ENCODE measurements at places on chromosomes 11 and 22.

DNA sequence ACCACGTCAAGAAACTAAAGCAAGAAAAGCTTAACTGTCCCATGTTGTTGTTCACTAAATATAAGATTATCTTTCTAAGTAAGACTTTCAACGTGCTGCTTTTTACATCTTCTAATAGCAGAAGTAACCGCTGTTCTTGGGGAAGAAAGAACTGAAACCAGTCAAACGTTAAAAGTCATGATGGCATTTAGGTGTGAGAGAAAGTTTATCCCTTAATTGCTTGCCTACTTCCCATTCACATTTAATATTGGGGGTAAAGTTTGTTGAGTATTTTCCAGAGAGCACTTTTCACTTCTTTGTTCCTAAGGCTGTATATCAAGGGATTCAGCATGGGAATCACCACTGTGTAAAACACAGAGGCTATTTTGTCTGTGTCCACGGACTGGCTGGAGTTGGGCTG is 970 bp downstream of the OR5B21 start:
- no peak for DNase-seq

DNA sequence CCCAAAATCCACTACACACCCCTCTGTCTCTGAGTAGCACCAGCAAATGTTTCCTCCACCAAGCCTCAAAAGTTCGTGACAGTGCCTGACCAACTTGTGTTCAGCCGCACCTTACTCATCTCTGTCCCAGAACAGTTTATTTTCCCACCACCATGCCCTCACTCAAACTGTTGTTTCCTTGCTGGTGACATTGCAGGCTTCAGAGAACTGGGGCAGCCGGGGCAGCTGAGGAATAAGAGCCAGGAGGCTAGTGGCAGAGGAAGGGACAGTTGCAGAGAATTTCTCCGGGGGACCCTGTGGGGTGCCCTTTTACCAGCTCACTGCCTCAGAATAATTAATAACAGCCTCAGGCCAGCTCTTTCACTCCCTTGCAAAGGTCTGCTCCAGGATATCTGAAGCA is 709 bp upstream of the KCNE3 start:
- no peak for DNase-seq

DNA sequence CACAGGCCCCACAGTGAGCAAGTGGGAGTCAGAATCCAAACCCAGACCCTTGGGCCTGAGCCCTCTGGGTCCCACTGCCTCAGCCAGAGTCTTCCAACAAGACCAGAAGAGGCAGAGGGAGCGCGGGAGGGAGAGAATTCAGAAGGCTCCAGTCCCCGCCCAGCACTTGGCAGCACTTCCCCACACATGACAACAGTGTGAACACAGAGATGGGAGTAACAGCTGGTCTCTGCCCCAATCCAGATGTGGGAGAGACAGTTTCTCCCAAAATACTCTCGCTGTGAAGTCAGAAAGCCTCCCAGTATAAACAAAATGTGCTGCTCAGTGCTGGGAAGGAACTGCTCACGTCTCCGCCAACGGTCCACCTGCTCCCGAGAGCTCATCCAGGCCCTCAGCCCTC is 219.9 kb downstream of the MN1 start:
- no peak for DNase-seq

- DNase-seq: no peak
These were observed 30.1 kb downstream of the SMCO4 start for GRCh38 chr11:93512949-93513667.

- peak; percentile 51 for DNase-seq
These were observed 102.1 kb downstream of the RASSF10 start for GRCh38 chr11:13110929-13111812.

GRCh38 chr11:130486987-130487923 is 38.8 kb downstream of the ADAMTS15 start:
- no peak for DNase-seq

DNA sequence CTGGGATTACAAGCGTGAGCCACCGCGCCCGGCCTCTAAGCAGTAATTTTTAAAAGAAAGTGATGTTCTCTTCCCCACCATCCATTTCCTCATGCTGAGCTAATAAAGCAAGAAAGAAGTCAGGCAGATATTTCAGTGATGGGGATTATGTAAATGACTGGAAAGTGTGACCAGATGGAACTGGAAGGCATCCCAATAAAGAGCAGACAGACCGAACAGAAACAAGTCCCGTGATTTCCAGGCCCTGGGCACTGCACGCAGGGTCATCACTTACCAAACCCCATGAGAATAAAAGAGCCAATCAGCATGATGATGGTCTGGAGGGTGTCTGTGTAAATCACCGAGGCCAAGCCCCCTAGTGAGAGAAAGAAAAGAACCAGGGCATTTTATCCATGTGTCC is 18.2 kb downstream of the SLC5A4 start:
- no peak for DNase-seq

DNA sequence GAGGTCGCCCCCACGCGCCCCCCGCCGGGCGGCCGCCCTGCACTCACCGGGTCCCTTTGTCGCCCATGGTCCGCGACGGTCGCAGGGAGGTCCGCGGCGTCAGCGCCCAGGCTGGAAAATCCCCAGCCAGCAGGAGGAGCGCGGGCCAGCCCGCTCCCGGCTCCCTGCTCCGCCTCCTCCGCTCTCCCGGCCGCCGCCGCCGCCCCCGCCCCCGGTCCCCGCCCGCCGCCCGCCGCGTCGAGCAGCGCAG is at the start of gene ARRB1:
Gene ARRB1, minus strand, starts transcription at position 121 of the 250 bp plus-strand sequence. Its CDS starts 54 bp downstream, at position 67.
- peak; percentile 70 for DNase-seq

DNA sequence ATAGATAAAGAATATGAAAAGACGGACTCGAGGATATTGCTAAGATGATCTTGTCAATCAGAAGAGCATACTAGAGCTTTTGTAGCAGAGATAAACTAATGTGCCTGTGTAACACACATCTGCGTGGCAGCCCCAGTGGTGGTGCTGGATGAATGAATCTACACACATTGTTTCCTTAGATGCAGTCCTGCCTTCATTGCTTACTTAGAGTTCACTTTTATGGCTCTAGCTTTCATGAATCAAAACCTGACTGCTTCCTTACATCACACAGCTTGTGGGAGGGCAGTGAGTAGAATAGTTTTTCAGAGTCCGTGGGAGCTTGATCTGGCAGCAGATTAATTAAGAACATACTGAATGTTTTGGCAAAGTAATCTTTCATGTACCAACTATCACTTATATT is 83.7 kb downstream of the EXT2 start:
- DNase-seq: no peak

DNA sequence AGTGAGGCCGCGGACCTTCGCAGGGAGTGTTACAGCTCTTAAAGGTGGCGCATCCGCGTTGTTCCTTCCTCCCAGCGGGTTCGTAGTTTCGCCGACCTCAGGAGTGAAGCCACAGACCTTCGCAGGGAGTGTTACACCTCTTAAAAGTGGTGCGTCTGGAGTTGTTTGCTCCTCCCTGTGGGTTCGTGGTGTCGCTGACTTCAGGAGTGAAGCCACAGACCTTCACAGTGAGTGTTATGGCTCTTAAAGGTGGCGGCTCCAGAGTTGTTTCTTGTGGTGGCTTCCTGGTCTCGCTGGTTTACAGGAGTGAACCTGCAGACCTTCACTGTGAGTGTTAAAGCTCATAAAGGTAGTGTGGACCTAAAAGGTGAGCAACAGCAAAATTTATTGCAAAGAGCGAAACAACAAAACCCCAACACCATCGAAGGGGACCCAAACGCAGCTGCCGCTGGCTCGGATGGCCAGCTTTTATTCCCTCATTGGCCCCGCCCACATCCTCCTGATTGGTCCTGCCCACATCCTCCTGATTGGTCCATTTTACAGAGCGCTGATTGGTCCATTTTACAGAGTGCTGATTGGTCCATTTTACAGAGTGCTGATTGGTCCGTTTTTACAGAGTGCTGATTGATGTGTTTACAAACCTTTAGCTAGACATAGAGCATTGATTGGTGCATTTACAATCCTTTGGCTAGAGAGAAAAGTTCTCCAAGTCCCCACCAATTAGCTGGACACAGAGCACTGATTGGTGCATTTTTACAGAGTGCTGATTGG is 1.2 kb upstream of the TMEM45B start:
- DNase-seq: no peak

DNA sequence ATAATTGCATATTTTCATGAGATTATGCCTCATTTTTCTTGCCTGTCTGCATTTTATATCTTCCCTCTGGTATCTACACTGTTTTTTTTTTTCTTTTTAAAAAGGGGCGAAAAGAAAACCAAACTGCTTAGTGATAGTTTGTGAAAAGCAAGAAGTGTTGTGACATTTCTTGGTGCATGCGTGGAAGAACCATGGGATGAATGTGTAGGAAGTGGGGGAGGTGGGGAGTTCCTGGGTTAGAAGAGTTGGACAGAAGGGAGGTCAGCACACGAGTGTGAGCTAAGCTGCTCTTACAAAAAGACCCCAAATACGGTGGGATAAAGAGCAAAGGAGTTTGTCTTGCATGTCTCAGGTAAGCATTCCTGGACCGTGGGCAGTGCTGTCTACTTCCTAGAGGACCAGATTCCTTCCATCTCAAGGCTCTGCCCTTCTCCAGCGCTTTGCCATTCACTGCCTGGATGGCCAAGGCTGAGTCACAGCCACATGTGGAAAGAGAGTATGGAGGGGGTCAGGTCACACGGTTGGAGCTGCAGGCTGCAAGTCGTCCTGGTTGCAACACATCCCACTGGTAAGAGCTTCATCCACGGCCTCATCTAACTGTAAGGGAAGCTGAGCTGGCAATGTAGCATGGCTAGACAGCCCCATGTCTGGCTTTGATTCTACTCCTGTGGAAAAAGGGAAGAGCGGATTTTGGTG is 300.6 kb downstream of the DDX10 start:
- no peak for DNase-seq

DNA sequence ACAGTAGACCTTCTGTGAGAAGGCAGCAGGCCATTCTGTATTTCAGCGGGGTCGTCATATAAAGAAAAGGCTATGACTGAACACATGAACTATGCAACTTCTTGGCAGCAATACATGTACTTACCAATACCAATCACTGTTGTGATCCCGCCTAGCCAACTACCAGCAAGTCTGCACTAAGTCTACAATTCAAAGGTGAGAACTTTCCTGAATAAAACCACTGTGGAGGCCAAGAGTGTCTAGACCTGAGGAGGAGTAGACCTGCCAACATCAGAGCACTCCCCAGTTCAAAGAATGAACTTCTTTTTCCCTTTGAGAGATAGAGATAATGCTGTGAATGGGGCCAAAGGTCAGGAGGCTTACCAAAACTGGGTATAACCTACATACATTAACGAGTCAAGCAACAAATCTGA is 108.2 kb downstream of the SIK3 start:
- DNase-seq: no peak

DNA sequence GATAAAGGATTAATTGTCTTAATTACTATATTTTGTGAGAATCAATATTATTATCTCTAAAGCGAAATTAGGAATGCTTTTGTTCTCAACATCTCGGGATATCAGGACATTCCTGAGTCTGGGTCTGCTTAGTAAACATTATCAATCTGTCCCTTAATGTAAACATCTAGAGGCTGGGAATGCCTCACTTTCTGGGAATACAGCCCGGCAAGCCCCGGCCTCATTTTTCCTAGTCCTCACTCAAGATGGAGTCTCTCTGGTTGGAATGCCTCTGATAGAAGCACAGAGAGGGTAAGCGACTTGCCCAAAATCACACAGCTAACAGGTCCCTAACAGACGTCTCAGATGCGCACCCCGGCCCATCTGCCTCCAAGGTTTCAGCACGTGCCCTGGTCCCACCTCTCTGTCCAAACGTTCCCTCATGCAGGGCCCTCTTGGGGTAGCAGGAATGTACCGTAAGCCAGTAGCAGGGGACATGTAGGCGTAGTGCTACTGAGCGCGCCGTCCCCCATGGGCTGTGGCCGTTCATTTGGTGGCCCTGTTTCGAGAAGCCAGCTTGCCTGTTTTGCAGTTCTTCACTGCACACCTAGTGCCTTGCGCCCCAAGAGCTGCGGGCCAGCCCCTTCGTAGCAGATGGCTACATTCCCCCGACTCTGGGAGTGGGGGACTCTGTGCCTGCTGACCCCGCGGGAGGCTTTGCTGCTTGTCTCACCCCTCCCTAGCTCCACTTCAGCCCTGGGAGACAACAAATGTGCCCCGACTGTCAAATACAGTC is 62.2 kb upstream of the FADD start:
- DNase-seq: no peak

DNA sequence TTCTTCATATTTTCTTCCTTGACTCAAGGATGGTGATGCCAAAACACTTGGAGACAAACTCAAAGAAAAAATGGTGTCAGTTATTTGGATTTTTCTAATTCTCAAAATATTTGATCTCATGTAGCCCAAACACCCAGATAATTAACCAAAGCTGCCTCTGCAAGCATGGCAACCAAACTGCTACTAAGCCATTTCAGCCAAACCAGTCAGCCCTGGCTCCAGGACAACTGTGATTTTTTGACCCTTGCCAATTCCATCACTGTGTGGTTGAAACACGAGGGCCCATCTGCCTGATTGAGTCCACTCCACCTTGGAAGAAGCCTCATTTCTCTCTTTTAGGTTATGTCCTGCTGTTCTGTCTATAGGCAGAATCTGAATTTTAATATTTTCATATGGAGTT is 277.4 kb downstream of the BLID start:
- no peak for DNase-seq

DNA sequence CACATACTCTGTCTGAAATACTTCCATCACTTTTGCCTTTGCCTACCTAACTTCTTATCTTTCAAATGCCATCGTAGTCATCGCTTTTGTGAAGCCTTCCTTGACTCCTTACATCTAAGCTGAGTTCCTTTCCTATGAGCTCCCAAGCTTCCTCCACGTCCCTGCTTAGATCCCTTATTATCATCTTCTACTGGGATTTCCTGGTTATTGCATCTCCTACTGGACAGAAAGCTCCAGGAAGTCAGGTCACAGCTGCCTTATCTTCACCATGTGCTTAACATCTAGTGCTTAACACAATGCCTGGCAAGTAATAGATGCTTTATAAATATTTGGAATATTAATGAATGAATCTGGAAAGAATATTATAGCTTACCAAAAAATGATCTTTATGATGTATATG is 5.9 kb downstream of the YPEL4 start:
- DNase-seq: no peak

DNA sequence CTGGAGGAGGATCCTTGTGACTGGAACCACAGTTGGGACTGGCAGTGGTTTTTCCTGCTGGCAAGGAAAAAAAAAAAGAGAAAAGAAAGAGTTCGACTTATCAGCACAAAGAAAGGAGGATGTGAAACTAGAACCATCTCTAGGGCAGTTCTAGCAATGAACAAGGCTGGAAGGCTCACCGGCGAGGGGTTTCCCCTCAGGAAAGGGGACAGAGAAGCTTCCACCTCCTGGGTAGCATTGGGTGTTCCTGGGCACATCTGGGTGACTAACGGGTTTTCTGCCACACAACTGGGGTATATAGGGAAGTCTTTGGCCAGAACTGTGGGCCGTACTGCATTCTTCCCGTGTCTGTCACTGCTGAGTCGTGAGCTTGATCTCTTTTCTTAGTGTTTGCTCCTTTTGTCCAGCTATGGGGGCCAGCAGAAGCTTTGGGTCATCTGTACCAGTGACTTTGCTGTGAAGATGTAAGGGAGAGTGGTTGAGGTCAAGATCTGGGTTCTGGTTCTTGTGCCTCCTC is 109.4 kb upstream of the OR4B1 start:
- no peak for DNase-seq

DNA sequence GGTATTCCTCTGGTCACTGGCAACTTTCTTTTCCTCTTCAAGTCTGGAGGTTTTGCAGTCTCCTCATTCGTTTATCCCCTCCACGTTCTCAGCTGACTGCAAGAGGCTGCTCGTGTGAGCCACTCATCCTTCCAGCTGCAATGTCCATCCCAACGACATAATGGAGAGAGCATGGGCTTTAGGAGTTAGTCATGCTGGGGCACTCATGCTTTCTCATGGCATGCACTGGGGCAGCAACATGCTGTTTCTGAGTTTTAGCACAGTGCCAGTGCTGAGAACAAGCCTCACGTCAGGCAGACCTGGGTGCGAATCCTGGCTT is 7.1 kb downstream of the DCPS start:
- DNase-seq: no peak

GRCh38 chr11:61173456-61173855 is 12.2 kb upstream of the VPS37C start:
- DNase-seq: no peak
